ENCODE measurements at places on chromosomes 4 and X.

DNA sequence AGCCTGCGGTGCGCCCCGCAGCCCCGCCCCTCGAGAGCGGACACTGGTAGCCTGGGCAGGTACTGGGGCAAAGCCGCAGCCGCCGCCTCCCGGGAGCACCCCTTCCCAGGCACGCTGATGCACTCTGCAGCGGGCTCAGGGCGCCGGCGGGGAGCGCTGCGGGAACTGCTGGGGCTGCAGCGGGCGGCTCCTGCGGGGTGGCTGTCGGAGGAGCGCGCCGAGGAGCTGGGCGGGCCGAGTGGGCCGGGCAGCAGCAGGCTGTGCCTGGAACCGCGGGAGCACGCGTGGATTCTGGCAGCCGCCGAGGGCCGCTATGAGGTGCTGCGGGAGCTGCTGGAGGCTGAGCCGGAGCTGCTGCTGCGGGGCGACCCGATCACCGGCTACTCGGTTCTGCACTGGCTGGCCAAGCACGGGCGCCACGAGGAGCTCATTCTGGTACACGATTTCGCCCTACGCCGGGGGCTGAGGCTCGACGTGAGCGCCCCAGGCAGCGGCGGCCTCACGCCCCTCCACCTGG, 401 bp downstream of the SOWAHD start:
- no peak for DNase-seq

DNA sequence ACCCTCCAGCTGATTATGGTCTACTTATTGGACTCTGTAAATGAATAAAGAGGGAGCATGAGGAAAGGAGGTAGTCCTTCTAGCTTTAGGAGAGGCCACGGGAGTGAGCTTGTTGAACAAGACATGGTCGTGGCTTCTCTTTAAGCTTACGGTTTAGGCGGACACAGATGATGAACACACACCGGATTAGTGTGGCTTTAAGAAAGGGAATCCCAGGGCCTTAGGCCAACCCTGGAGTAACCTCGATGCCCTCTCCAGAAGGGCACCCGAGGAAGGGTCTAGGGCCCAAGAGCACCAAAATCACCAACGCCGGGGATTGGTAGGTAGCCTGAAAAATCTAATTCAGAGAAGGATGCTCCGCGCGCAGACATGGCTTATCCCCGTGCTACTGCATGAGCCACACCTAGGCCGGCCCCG, 39.4 kb downstream of the ERVMER34-1 start:
- DNase-seq: no peak

DNA sequence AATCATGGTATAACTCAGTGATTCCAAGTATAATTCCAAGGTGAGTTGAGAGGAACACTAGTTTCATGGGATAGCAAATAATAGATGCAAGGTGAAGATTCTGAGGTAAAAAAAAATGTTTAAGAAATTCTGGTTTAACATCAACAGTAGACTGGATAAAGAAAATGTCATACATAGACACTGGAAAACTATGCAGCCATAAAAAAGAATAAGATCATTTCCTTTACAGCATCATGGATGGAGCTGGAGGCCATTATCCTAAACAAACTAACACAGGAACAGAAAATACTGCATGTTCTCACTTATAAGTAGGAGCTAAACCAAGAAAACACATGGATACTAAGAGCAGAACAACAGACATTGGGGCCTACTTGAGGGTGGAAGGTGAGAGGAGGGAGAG, 54.6 kb upstream of the LEF1 start:
- DNase-seq: no peak

GRCh38 chrX:154458116-154458953, at the start of gene PLXNA3:
TSS of gene PLXNA3 (plus strand) at chrX:154458281. CDS start at chrX:154460184, 1,903 bp downstream.
- peak; percentile 30 for DNase-seq

GRCh38 chr4:2744576-2745270, 11.4 kb downstream of the TNIP2 start:
- no peak for DNase-seq

- no peak for DNase-seq
These were observed 145.0 kb upstream of the AADAT start for GRCh38 chr4:170234800-170235199.

DNA sequence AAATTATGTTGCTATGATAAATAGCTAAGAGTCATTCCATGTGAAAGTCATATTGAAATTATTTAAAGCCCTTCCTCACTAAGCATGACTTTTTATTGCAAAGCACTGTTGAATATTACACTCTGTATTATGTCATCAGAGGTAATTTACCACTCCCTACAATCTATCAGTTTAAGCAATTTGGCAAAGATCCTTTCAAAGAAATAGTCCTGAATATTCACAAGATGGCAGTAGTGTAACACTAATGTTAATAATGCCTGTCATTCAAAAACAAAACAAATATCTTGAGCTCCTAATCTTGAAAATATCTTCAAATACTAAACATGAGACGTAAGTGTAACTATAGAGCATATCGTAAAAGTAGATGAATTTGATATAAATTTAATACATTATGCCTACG, 208.6 kb upstream of the TECRL start:
- DNase-seq: peak; percentile 22

GRCh38 chr4:40910706-40911105, 161.0 kb downstream of the NSUN7 start:
- DNase-seq: peak; percentile 53

DNA sequence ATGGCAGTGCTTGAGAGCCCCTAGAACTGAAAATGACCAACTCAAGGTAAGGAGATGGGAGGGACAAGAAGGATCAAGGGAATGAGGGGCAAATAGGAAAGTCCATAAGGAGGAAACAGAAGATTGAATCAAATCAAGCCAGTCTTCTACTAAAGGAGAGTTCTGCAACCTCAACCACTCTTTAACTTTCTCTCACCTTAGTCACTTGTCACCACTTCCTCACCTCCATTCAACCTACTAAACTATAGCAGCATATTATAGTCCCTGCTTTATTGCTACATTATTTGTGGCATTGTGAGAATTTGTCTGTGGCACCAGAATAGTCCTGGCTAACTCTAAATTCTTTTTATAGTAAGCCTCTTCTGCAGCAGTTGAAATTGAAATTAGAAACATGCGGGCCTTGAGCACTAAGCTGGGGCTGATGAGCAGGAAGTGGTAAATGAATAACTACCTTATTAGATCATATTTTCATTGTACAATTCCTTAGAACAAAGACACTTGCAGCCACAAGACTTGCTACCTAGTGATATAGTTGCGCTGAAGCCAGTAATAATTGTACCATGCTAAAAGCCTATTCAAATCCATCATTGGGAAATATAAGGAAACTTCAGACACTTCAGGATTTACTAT, 336.9 kb downstream of the ZNF674 start:
- DNase-seq: peak; percentile 83

DNA sequence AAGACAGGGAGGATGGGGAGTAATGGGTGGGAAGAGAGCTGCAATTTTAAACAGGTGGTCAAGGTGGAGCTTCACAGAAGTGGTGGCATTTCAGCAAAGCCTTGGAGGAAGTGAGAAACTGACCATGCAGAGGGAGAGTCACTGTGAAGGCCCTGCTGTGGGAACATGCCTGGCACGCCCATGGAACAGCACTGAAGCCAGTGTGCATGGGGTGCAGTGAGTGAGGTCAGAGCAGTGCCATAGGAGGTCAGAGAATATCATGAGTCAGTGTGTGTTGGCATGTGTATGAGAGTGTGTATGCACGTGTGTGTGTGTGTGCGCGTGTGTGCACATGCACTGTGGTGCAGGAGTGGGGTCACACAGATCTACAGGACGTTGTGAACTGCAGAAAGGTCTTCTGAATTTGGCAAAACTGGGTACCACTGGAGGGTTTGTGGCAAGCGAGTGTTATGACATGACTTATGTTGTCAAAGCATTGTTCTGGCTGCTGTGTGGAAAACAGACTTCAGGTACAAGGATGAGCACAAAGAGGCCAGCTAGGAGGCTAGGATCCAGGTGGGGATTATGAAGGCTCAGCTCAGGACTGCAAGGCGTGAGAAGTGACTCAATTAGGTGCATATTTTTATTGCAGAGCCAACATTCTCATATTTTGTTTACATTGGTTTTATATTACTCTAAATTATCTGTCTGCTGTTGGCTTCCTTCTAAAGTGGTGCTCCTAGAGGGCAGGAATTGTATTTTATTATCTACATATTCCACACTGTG, 34.0 kb downstream of the ZNF827 start:
- no peak for DNase-seq

- DNase-seq: no peak
These were observed 73.9 kb downstream of the SERTM2 start for GRCh38 chrX:111585337-111585736.

DNA sequence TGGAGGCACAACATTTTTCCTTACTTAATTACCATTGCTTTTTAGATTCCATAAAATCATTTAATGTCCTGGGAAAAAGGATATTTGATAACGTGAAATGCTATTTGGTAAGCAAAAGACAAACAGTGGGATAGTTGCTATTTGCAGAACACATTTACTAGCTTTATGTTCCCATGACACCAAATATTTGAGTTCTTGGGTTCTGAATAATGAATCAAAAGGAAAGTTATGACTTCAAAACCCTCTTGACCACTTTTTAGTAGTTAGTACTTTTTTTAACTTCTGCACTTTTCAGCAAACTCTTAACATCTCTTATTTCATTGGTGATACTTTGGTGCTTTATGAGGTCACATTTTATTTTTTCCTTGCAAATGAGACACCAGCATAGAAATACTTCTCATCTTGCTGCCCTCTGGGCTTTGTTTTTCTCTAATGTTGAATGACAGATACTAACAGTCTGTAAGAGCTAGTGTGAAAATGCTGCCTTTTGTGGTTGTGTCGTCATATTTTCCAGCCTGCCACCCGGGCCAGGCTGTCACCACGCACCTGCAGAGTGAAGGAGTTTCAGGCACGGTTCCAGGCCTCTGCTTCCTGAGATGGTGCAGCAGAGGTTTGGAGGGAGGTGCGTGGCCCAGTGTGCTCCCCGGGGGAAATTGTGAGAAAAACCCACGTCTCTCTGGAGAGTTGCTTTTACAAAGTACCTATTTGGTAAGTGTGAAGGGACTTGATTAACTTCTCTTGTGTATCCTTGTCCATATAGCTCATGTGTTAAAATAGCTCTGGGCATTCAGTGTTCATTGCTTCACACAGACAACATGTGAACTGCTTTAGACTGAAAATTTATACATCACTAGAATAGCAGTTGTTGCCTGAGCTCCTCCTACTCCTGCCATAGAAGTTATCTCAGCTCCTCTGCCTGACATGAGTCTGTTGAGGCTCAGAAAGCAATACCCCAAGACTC, 34.7 kb downstream of the MSL3 start:
- no peak for DNase-seq

DNA sequence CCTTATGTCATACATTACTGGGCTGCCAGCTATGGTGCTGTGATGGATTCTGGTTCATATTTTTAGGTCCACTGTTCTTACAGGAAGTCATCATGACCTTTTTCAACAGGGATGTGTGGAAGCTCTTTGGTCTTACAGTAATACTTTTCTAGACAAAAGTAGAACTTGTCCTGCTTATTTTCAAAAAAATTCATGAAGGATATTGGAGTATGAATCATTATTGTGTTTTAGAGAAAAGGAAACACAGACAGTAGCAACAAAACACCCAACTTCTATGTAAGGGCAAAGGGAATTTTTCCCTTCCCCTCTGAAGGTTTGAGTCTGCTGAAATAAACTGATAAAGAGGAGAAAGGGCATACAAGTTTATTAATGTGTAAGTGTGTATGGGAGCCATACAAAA, 54.7 kb upstream of the FAM9C start:
- no peak for DNase-seq

- no peak for DNase-seq
These were observed 8.1 kb upstream of the CYTL1 start for GRCh38 chr4:5027346-5027745.

DNA sequence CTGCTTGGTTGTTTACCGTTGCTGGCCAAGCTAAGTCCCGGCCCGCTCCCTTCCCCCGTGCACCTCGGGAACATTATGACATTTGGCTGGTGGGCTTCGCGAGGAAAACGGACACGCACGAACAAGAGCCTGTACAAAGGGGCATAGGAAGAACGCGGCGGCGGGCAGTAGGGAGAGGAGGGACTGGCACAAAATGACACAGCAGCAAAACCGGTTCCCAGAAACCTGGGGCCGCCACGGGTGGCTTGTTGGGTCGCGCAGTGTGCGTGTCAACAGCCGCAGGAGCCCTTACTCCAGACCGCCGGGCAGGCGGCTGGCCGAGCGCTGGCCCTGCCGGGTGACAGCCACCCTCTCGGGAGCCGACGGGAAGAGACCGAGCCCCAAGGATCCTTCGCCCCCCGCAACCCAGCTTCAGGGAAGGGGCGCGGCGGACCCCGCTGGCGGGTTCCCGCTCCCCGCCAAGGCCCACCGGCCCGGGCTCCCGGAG, 1.6 kb upstream of the LIN54 start:
- no peak for DNase-seq

GRCh38 chr4:94304365-94304971, 38.2 kb downstream of the HPGDS start:
- DNase-seq: peak; percentile 47

DNA sequence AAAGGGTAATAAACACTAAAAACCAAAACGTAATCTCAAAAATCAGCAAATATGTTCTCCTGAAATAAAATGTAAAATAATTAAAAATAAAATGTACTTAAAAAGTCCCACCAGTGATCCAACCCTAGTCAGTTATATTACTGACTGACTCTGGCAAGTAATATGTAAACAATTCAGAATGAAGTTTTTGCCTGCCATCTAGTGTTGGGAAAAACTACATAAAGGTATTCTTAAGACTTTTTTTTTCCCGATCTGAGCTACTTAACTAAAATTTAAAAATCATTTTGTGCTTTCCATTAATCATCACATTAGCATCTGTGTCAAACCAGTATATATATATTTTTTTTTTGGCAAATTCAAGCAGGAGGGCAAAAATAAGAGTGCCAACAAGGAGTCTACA, 24.0 kb downstream of the RCHY1 start:
- DNase-seq: peak; percentile 18

- DNase-seq: no peak
These were observed 165.7 kb downstream of the SOWAHB start for GRCh38 chr4:76732246-76732645.

GRCh38 chrX:82412858-82413257, 1095.2 kb upstream of the POU3F4 start:
- no peak for DNase-seq

DNA sequence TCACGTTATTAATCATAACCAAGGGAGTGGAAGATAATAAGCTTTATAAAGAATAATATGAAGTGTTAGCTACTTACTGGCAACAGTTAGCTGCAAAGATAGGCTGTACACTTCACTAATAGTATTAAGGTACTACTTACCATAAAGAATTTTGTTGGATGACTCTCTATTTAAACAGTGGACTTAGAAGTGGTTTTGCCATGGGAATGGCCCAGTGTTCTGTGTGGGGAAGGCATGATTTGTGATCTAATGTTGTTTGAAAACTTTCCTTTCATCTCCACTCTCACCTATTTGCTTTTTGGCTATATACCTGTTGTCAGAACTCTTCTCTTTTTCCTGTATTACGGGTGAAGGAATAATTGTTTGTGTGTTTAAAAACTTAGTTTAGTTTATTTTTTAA, 23.0 kb downstream of the FHDC1 start:
- DNase-seq: no peak

Measured in fibroblast of lung (primary cell).